Stimulated activated CD4-positive, alpha-beta T cell treated with anti-CD3 and anti-CD28 coated beads, Interleukin-1b, Interleukin-23, amount 100 ng/mL, for 4 hours (primary cell): ENCODE measurements at places on chromosomes 4 and X.
A peak's percentile ranks its signal among the peaks of the same experiment; 100 is the strongest.

GRCh38 chr4:39745920-39746319 lies 48.0 kb downstream of the UBE2K start:
- no peak for DNase-seq

GRCh38 chr4:145619639-145619996 lies 433 bp downstream of the MMAA start:
- peak; percentile 39 for DNase-seq

GRCh38 chrX:78029663-78030062 lies 60.2 kb upstream of the PGAM4 start:
- no peak for DNase-seq

GRCh38 chrX:426881-427280 lies 40.2 kb upstream of the PPP2R3B start:
- no peak for DNase-seq

- no peak for DNase-seq
Observed at GRCh38 chr4:78683352-78683751, 92.8 kb upstream of the BMP2K start.

- no peak for DNase-seq
Observed at GRCh38 chr4:61924131-61924530, 724.0 kb downstream of the ADGRL3 start.

GRCh38 chrX:22373766-22374165 lies 101.1 kb downstream of the CBLL2 start:
- DNase-seq, result no peak
